Tibial nerve (tissue), 4 donors: ENCODE measurements at places on chromosomes 16 and 17.

DNA sequence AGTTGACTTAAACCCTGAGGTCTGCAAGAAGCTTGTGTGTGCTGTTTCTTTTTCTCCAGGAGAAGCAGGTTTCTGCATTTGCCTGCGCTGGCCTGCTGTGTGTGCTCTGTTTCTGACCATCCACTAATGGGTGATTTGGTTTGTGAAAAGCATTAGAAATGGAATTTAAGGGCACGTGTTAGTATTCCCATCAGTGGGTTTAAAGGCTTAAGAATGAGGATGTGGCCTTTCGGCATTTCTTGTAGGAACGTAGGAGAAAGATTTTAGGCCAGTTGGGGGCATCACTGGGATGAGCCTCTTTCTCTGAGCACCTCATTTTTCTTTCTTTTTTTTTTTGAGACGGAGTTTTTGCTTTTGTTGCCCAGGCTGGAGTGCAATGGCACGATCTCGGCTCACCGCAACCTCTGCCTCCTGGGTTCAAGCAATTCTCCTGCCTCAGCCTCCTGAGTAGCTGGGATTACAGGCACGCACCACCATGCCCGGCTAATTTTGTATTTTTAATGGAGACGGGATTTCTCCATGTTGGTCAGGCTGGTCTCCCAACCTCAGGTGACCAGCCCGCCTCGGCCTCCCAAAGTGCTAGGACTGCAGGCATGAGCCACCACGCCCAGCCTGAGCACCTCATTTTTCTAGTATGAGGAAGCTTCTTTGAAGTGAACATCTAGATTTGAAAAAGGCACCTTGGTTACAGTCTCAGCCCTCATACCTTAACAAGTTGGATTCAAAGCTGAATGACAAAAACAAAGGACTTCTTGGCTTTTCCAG is 110.3 kb downstream of the BANP start:
- DNase-seq = no peak

DNA sequence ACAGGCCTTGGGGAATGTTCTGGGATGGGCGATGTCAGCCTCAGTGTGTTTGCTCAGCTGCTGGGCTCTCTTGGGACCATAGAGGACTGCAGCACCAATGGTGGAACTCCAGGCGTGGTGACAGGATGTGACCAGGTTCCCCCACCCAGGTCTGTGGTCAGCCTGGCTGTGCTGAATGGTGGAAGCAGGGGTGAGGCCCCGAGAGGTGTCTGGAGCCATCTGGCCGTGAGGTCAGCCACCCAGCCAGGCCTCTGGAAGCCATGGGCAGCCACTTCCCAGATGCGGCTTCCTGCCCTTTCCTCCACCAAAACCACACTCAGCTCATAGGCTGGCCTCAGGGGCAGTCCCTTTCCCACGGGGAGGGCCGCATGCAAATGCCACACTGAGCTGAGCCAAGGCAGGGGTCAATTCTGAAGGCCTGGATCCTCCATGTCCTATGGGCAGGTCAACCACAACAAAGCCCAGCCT is 7.8 kb upstream of the MAPK7 start:
- peak; percentile 69 for DNase-seq

DNA sequence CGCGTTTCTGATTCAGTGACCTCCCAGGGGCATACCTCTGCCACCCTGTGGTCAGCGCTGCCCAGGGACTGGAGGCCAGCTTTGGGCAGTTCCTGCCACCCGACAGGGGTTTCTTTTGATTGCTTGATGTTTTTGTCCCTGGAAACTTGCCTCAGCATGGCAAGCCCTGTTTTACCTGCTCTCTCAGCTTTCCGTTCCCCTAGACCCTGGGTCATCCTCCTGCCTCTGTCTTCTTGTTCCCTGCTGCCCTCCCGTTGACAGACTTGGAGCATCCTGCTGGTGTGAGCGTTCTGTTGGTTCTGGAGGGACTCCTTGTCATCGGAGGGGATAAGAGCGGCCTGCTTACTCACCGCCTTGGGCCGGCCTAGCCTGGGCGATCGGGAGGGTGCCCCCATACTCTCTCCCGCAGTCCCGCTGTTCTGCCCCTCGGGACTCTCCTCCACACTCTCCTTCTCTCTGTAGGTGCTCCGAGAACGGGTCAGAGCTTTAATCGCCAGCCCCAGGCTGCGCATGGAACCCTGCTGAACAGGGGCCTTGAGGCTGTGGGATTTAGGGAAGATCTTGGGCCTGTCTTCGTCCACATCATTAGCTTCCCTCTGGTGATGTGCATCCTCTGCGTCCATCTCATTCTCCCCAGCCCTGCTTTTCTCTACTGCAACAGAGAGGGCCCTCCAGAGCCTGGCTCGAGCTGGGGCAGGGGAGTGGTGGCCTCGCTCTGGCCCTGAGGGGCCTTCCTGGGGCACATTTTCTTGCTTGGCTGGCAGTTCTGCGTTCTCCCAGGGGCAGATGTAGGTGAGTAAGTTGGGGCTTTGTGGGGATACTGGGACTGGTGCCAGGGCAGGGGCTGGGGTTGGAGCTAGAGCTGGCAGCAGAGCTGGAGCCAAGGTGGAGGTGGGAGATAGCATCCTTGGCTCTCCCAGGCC is 13.7 kb downstream of the GPR179 start:
- no peak for DNase-seq

GRCh38 chr16:49550140-49550539 is 176.5 kb downstream of the C16orf78 start:
- DNase-seq = no peak

DNA sequence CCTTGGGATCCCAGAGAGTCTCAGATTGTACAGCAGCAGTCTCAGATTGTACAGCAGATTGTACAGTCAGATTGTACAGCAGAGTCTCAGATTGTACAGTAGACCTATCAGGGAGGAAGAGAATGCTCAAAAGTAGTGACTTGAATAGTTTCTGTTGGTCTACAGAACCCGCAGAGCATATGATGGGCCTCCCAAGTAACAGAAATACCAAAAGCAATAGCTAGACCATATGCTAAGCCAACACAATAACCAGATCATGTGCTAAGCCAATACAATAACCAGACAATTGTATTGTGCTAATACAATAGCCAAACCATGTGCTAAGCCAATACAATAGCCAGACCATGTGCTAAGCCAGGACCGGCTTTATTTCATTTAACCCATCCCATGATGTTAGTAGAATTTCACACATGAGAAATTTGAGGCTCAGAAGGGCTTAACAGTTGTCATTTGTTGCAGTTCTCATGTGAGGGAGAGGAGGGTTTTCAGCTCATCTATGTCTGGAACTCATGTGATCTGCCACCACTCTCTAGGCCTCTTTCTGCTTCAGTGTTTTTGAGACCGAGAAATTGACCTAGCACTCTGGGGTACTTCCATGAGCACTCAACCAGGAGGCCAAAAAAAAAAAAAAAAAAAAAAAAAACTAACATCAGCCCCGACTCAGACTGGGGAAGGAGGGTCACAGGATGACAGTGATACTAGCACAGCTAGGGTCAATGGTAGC is 144.0 kb downstream of the SOX9 start:
- no peak for DNase-seq

DNA sequence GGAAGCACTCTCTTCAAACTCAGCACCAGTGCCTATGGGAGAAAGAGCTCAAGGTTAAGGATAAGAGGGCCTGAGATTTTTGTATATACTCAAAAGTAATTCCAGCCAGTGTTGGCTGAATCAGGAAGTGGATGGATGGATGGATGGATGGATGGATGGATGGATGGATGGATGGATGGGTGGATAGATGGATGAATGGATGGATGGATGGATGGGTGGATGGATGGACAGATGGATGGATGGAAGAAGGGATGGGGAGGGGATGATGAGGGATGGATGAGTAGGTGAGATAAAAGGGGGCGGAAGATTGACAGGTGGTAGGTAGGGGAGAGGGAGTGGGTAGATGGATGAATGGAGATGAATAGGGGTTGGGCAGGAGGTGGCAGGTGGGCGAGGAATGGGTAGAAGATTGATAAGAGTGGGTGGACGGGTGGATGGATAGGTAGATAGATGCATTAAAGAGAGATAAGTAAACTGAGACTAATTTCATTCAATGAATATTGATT is 4.1 kb downstream of the CX3CL1 start:
- no peak for DNase-seq

DNA sequence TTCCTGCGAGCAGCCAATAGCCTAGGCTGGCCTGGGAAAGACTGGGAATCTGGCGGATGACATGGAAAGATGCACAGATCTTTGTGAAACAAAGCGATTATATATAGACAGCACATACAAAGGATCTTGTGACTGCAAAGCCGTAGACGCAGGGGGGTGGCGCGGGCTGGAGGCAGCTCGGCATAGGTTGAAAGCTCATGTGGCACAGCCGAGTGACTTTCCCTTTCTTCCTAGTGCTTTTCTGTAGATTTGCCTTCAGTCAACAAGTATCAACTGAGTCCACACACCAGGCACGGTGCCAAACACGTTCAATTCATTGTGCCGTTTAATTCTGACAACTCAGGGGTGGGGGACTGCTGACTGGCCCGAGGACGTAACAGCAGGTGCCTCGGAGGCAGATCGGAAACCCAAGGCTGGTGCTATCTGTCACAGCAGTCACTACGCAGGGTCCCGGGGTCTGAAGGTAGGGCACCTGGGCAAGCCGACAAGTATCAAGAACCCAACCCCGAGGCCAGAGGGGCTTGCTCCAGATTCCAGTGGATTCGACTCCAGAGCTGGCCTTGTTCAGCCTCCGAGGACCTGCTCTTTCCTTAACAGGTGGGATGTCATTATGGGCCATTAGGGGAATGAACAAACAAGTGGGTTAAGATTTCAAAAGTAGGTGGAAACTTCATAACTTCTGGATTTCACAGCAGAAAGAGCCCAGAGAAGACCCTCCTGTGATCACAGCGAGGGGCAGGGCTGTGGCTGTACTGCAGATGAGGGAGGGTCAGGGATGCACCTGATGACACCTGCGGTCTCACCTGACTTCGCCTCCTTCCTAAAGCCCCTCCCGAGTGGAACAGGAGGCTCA is 5.9 kb downstream of the PAM16 start:
- DNase-seq = no peak

GRCh38 chr17:33049781-33050414 is 58.3 kb downstream of the SPACA3 start:
- DNase-seq = peak; percentile 52

DNA sequence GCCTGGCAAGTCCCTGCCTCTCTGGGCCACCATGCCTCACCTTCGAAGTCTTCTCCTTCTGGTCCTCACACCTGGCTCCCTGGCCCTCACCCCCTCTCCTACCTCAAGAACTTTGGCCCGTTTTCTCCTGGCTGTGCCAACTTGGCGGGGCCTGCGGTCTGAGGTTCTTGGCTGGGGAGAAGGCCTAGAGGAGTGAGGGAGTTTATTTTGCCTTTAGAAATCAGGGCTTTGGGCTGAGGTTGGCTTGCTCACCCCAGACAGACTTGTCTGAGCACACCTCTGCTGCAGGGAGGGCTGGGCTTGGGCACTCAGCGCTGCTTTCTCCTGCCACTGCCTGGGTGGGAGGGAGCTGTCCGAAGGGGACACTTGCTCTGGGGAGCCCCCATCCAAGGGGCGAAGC is 23.3 kb upstream of the TAC4 start:
- DNase-seq = no peak

- DNase-seq = no peak
Measured at GRCh38 chr17:49887086-49887743, 39.3 kb upstream of the TAC4 start.

DNA sequence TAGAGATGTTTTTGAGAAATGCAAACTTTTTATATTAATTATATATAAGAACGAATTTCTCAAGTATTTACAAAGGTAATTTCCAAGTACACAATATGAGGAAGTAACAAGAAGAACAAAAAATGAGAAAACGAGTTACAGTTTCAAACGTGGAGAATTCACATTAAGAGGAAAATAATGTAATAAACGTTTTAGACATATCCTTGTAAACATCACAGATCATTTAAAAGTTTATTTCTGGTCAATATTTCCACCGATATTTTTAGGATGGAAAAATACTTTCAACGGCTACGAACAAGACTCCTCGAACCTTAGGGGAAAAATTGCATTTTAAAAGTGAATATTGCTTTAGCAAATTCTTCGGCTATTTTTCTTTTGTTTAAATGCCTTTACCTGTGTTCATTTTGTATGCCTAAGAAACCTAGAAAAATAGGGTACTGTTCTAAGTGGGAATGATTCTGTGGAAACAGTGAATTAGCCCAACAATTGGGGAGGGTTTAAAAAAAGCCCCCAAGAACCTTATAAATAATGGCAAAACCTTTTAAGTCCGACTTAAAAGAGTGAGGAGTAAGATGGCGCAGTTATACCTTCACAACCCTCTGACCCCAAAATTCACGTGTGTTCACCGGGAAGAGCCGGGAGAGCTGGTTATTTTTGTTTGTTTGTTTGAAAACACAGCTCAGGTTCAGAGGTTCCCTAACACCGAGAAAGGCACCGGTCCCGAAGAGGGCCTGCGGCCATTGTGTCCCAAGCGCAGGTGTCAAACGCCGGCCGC is 3.3 kb downstream of the HNF1B start:
- no peak for DNase-seq

GRCh38 chr16:83772806-83773205 is 35.0 kb upstream of the HSBP1 start:
- DNase-seq = no peak

DNA sequence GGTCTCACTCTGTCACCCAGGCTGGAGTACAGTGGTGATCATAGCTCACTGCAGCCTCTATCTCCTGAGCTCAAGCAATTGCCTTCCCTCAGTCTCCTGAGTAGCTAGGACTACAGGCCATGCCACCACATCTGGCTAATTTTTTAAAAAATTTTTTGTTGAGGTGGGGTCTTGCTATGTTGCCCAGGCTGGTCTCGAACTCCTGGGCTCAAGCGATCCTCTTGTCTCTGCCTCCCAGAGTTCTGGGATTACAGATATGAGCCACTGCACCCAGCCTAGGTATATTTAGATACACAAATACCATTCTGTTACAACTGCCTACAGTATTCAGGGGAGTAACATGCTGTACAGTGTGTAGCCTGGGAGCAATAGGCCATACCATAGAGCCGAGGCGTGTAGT is 14.3 kb downstream of the POLR3E start:
- no peak for DNase-seq

DNA sequence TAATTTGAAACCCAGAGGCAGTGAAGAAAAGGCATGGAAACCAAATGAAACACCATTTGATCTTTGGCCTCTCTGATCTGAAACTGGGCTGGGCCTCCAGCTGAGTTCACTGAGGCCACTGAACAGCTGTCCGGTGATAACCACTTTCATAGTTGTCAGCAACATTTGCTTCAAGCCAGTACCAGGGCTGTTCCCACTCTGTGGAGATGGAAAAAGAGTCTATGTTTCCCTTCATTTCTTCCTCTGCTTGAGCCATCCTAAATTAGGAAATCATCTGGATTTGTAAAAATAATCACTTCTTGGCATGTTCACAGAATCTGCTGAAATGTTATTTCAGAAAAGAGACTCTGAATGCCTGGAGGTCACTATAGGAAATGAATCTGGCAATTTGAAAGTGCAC is 119.3 kb downstream of the STX8 start:
- no peak for DNase-seq

- no peak for DNase-seq
Measured at GRCh38 chr16:66950971-66951790, 9.9 kb upstream of the CES3 start.

GRCh38 chr16:67656344-67657016 is 3.6 kb downstream of the ACD start:
- no peak for DNase-seq

GRCh38 chr17:32849879-32850278 is 27.0 kb downstream of the MYO1D start:
- DNase-seq = no peak

GRCh38 chr16:12217341-12217740 is 240.8 kb downstream of the SNX29 start:
- no peak for DNase-seq
